ENCODE measurements at places on chromosomes 11 and 22. TPM values are rescaled to one million over a fixed set of nuclear protein-coding genes. Genes with fewer than 3 reads are reported as not detected.

Gene BTBD18
- not detected for total RNA-seq

Gene CNGA4
- under 0.01 TPM for total RNA-seq

Gene VWA5A
- total RNA-seq = 13.7 TPM

Gene RIBC2
- total RNA-seq = 1.4 TPM

Gene TMA7B
- not detected for total RNA-seq

Gene NCAM1
- not detected for total RNA-seq

Gene SULT4A1
- not detected for total RNA-seq

Gene TSKU
- 3.6 TPM for total RNA-seq

Gene OR51E1
- not detected for total RNA-seq

Gene ESAM
- 70.7 TPM for total RNA-seq

Gene GVQW3
- 3.0 TPM for total RNA-seq

Gene GGT5
- 1.4 TPM for total RNA-seq

Gene POGLUT3
- total RNA-seq = 23.1 TPM

Gene NPAS4
- not detected for total RNA-seq

Gene PDE2A
- 1.4 TPM for total RNA-seq

Gene NFAM1
- not detected for total RNA-seq

Gene MMP8
- total RNA-seq = not detected

Gene IFTAP
- 45.4 TPM for total RNA-seq

Gene MADD
- 17.2 TPM for total RNA-seq

Gene VPREB1
- total RNA-seq = not detected

Gene DRICH1
- not detected for total RNA-seq

Gene EMID1
- total RNA-seq = not detected

Gene TTC9C
- total RNA-seq = 34.4 TPM

Gene SEZ6L
- not detected for total RNA-seq

Gene GSTT2B
- total RNA-seq = 1.3 TPM

Gene PCNX3
- total RNA-seq = 11.7 TPM

Gene SYT9
- 0.97 TPM for total RNA-seq

Gene JHY
- total RNA-seq = 1.2 TPM

Gene PLAAT2
- not detected for total RNA-seq

Gene SEC14L6
- total RNA-seq = under 0.01 TPM

Gene OR2AG2
- under 0.01 TPM for total RNA-seq

Gene SCN4B
- total RNA-seq = under 0.01 TPM

Gene ASCL2
- not detected for total RNA-seq

Gene KLHL35
- total RNA-seq = 2.9 TPM

Gene MS4A7
- not detected for total RNA-seq

Gene SLC25A18
- total RNA-seq = not detected

Gene GAL3ST1
- not detected for total RNA-seq

Gene APOL1
- total RNA-seq = 10.7 TPM

Gene OR52I1
- not detected for total RNA-seq

Gene CCDC87
- total RNA-seq = 0.15 TPM

Gene OR5T1
- total RNA-seq = not detected

Gene HPS5
- total RNA-seq = 25.3 TPM

Gene NDUFA6
- 58.5 TPM for total RNA-seq

Gene GGTLC2
- not detected for total RNA-seq

Gene MS4A15
- total RNA-seq = not detected

Gene ANO1
- total RNA-seq = 0.15 TPM

Gene PTPRCAP
- 0.30 TPM for total RNA-seq

Gene INPP5J
- 0.30 TPM for total RNA-seq
